ENCODE measurements at places on chromosomes 2 and 18.

DNA sequence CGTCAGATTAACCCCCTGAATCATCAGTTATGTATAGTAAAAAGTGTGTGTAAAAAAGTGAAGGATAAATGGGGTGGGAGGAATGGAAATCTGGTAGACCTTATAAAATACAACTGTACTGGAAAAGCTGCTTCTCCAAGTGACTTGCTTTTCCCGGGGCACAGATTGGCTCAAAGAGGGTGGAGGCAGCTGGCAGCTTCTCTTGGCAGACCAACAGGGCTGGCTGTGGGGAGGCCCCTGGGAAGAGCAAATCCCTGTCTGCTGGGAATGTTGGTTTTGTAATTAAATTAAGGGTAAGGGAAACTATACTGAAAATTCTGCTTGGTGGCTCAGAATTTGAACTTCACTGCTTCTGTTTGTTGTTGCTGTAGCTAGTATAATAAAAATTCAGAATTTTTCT is 154.2 kb upstream of the DLX2 start:
- no peak for DNase-seq

DNA sequence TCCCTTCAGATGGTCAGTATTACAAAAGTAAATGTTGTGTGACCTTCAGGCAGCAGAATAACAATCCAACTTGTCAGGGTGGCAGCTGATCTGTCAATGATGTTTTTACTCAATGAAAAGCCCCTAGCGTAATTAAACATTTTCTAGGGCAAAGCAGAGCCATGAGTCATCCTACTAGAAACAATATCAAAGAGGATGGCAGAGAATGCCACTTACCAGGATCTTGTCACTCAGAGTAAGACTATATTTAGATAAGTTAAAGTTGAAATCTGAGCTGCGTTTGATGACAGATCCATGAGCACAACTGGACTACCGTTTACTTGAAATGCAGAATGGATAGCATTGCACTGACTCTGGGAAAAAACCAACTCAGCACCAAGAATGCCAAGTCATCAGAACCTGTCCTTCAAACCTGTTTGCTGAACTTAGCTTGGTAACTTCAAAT is 612.6 kb upstream of the ACVR2A start:
- DNase-seq = no peak

- DNase-seq = no peak
Measured at GRCh38 chr2:48781366-48781765, 25.8 kb upstream of the LHCGR start.

- no peak for DNase-seq
Measured at GRCh38 chr2:53437371-53437770, 330.2 kb upstream of the CHAC2 start.

GRCh38 chr2:85736456-85737355 is 17.1 kb upstream of the ATOH8 start:
- DNase-seq = no peak

DNA sequence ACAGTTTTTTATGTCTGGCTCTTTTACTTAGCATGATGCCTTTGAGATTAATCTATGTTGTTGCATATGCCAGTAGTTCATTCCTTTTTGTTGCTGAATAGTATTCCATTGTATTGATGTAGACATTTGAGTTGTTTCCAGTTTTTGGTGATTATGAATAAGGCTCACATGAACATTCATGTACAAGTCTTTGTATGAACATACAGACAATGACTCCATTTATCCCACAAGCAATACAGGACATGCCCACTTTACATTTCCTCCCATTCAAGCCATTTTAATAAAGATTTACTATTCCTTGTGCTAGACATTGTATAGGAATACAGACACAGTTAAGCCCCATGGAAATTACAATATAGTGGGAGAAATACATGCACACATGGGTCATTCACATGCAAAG is 118.0 kb downstream of the TRIM43 start:
- no peak for DNase-seq

GRCh38 chr2:195604706-195605105 is 52.3 kb upstream of the SLC39A10 start:
- DNase-seq = no peak

GRCh38 chr2:35365859-35366258 is 989.7 kb upstream of the CRIM1 start:
- no peak for DNase-seq

DNA sequence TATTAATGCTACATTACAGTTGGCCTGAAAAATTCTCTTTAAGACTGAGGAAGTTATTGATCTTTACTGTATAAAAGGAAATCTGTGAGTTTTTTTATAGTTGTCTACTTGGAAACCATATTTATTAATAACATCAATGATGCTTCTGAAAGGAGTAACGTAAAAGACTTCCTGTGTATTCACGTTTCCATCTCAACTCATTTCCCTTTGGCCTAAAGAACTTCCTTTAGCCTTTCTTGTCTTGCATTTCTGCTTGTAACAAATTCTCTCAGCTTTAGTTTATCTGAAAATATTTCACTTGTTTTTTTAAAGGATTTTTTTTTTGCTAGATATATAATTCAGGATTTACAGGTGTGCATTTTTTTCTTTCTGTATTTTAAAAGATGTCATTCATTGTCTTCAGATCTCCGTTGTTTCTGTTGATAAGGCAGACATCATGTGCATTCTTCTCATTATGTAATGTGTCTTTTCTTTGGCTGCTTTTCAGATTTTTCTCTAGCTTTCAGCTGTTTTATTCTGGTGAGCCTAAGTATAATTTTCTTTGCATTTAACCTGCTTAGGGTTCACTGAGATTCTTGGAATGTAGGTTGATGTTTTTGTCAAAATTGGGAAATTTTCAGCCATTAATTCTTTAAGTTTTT is 159.0 kb upstream of the DAPL1 start:
- DNase-seq = no peak

DNA sequence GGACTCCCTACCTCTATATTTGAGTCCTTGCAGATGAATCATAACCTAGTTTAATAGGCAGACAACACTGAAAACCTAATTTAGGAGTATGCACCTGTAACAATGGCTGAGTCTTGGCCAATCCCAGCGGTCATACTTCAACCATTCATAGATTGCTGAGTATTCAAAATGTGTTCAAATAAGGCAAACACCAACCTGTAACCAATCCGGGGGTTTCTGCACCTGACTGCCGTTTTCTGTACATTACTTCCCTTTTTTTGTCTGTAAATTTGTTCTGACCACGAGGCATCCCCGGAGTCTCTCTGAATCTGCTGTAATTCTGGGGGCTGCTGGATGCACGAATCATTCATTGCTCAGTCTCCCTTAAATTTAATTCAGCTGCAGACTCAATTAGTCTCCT is 338.6 kb downstream of the STK39 start:
- DNase-seq = no peak

- no peak for DNase-seq
Measured at GRCh38 chr2:234771980-234772732, 179.7 kb upstream of the SH3BP4 start.

DNA sequence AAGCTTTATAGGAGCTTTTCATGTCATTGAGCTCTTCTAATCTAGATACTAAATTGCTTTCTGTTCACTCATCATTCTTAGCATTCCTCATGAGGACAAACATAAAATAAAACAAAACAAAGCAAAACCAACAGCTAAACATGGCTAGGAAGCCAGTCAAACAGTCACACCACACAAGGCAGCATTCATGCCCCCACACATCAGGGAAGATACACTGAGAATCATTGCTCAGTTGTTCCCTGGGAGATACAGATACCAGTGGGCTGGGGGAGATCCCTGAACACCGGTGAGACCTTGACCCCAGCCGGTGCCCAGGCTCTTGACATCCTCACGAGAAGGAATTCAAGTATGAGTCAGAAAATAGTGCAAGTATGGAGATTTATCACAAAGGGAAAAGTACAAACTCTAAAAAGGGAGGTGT is 177.9 kb upstream of the ARL4C start:
- no peak for DNase-seq

DNA sequence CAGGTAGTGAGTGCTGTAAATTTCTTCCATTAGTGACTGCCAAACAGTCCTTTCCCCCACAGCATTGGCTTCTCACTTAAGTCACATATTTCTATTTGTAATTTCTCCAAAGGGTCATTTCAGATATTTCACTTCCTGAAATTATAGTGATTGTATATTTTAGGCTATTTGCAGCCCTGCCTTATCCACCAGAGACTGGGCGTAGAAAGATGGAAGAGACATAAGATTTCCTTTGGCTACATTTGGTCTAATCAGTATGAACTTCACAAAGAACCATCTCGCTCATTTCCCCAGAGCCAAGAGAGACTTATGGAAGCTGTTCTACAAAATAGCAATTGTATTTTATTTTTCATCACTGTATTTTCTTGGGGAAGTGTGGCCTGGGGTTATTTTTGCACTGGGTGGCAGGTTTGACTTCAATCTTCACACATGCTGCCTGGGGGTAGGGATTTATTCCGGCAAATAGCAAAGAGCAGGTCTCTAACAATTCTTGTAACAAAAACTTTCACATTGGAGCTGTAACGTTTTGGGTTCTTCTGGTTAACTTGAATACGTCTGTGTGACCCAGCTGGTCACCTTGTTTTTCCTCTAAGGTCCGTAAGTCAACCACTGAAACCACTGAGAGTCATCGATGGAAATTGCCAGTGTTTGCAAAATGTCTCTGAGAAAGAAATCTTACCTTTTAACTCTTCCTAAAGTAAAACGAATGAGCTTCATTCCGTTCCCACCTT is 170.6 kb upstream of the SERPINE2 start:
- DNase-seq = no peak

DNA sequence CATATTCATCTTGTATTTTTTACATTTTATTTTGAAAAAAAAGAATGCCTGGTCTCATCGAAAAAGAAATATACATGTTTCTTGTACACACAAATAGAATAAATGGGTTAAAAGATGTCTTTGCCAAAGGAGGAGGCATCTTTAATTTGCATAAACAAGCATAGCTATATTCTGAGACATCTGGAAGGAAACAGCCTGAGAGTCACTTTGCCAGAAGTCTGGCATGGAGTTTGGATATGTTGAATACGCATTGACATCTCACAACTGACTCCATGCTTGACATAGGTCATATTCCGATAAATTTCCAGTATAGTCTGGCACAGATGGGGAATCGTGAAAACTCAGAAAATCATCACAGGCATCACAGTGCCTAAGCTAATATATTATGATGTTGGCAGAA is 1317.5 kb upstream of the CELF4 start:
- no peak for DNase-seq

DNA sequence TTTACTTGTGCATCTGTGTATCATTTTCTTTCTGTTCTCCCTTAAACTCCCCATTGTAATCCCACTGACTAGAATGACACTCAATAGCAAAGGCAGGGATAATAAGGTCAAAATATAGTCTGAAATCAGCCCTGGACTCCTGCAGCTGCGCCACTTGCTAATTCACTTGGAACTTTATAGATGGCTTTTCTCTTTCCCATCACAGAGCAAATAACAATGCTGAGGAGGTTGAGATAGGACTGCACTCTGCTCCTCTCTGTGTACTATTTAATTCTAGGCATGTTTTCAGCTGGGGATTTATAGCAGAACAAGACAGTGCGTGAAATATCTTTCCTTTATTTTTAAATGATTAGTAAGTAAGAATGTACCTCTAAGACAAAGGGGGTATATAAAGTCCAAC is 324.2 kb downstream of the LNPK start:
- DNase-seq = no peak

Measured in activated T-helper 1 cell treated with Interleukin-2 at 50 U/mL for 16 hours (primary cell).